ENCODE measurements at places on chromosomes 3 and 15. TPM values are rescaled to one million over a fixed set of nuclear protein-coding genes. Genes with fewer than 3 reads are reported as not detected.
A peak's percentile ranks its signal among the peaks of the same experiment; 100 is the strongest.

FBXL2 gene
- not detected for total RNA-seq

BTD gene
- 9.7 TPM for total RNA-seq

TCF12 gene
- 70.7 TPM for total RNA-seq

CFAP92 gene
- 0.48 TPM for total RNA-seq

SLC22A13 gene
- total RNA-seq = not detected

TMED3 gene
- total RNA-seq = 37.6 TPM

SLC38A3 gene
- not detected for total RNA-seq

GNAT1 gene
- not detected for total RNA-seq

ACKR2 gene
- total RNA-seq = 0.76 TPM

UROC1 gene
- total RNA-seq = not detected

MST1R gene
- total RNA-seq = 0.27 TPM

ADAMTS17 gene
- total RNA-seq = 0.81 TPM

KNG1 gene
- not detected for total RNA-seq

DENND4A gene
- 24.9 TPM for total RNA-seq

TMC3 gene
- total RNA-seq = not detected

ROBO1 gene
- 0.12 TPM for total RNA-seq

HCLS1 gene
- 248 TPM for total RNA-seq

CHDH gene
- total RNA-seq = 0.12 TPM

DNA sequence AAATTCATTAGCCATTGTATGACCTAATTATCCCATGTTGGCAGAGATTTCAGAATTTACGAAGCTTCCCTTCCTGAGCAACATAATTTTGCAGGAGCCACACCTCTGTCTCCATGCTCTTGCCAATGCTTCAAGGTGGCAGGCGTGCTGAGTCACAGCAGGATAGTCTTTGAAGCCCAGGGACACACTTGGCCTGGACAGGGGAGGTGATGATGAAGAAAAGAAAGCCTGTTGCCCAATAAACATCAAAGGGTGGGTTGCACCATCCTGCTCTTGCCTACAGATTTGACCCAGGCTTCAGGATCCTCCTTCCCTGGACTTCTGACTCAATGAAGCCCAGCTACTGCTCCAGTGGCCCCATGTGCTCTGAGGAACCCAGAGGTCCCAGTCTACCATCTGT is 117.1 kb downstream of the MINAR1 start:
- no peak for DNase-seq
- no peaks in the 10 kb centered on the region for H3K4me1 ChIP-seq
- H3K36me3 ChIP-seq = no peaks in the 10 kb centered on the region
- peaks cover 14% of the 10 kb centered on the region for H3K27me3 ChIP-seq
- no peak overlapping the region for H3K27ac ChIP-seq

GRCh38 chr15:30033211-30033610 is 49.5 kb upstream of the GOLGA8J start:
- H3K36me3 ChIP-seq = no peaks in the 10 kb centered on the region
- no peak overlapping the region for H3K27ac ChIP-seq
- peaks cover 9% of the 10 kb centered on the region for H3K27me3 ChIP-seq
- no peaks in the 10 kb centered on the region for H3K4me1 ChIP-seq
- DNase-seq = no peak

GRCh38 chr3:57778494-57778893 is 22.4 kb downstream of the SLMAP start:
- peaks cover 4% of the 10 kb centered on the region for H3K36me3 ChIP-seq
- peaks cover 21% of the 10 kb centered on the region for H3K4me1 ChIP-seq
- H3K4me3 ChIP-seq = no peak overlapping the region
- no peak overlapping the region for H3K27ac ChIP-seq

GRCh38 chr3:101303089-101303731 is 17.2 kb downstream of the IMPG2 start:
- no peaks in the 10 kb centered on the region for H3K4me1 ChIP-seq
- peaks cover 7% of the 10 kb centered on the region for H3K36me3 ChIP-seq
- H3K27me3 ChIP-seq = no peaks in the 10 kb centered on the region

DNA sequence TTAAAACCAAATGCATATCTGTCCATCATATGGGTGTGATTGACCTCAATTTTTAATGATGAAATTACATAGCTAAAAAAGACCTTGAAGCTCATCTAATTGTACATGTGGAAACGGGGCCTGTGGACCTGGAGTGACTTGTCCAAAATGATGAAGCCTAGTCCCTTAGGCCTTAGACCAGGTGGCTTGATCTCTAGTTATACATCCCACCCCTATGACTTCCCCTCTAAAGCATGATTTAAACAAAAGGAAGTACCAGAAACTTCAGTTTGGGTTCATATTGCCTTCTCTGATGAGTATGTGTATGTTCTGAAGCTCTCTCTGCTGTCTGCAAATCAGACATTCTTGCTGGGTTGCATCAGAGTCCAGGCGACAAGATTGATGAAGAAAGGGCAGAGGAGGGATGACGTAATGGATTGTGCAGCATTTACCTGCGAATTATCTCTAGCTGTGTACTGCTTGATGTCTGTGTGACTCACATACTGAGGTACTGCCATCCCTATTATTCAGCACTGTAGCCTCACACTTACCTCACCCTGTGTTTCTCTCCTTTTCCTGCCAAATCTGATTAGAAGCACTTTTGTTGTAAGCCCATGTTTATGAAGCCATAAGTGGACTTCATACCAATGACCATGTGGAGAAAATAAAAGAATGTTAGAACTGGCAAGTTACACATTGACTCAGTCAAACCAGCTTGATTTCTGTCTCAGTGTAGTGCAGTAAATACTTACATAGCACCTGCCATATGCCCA is 111.5 kb downstream of the FILIP1L start:
- no peaks in the 10 kb centered on the region for H3K36me3 ChIP-seq
- no peak overlapping the region for H3K4me3 ChIP-seq
- peak; percentile 8 for DNase-seq
- H3K27ac ChIP-seq = no peak overlapping the region
- H3K27me3 ChIP-seq = no peaks in the 10 kb centered on the region

- H3K27me3 ChIP-seq = no peaks in the 10 kb centered on the region
- H3K27ac ChIP-seq = no peak overlapping the region
- H3K4me1 ChIP-seq = peaks cover 10% of the 10 kb centered on the region
- H3K4me3 ChIP-seq = no peak overlapping the region
These were observed 23.4 kb downstream of the NCEH1 start for GRCh38 chr3:172687501-172687900.

GRCh38 chr3:38551026-38551832 is 55.1 kb downstream of the EXOG start:
- no peak for DNase-seq
- no peaks in the 10 kb centered on the region for H3K36me3 ChIP-seq
- H3K27me3 ChIP-seq = peaks cover 1% of the 10 kb centered on the region
- H3K4me3 ChIP-seq = no peak overlapping the region
- no peak overlapping the region for H3K27ac ChIP-seq
- no peaks in the 10 kb centered on the region for H3K4me1 ChIP-seq

GRCh38 chr15:22735781-22736180 is 50.7 kb upstream of the NIPA1 start:
- DNase-seq = no peak
- no peaks in the 10 kb centered on the region for H3K36me3 ChIP-seq
- H3K27me3 ChIP-seq = peaks cover 10% of the 10 kb centered on the region
- H3K27ac ChIP-seq = no peak overlapping the region
- no peak overlapping the region for H3K4me3 ChIP-seq

GRCh38 chr3:190877925-190878324 is 15.4 kb upstream of the GMNC start:
- no peak overlapping the region for H3K27ac ChIP-seq
- peak; percentile 11 for DNase-seq
- H3K36me3 ChIP-seq = no peaks in the 10 kb centered on the region
- H3K4me3 ChIP-seq = no peak overlapping the region
- no peaks in the 10 kb centered on the region for H3K27me3 ChIP-seq

GRCh38 chr3:103672346-103672745 is 1237.5 kb downstream of the ZPLD1 start:
- H3K27me3 ChIP-seq = no peaks in the 10 kb centered on the region
- no peaks in the 10 kb centered on the region for H3K4me1 ChIP-seq
- DNase-seq = no peak
- no peaks in the 10 kb centered on the region for H3K36me3 ChIP-seq
- no peak overlapping the region for H3K27ac ChIP-seq

DNA sequence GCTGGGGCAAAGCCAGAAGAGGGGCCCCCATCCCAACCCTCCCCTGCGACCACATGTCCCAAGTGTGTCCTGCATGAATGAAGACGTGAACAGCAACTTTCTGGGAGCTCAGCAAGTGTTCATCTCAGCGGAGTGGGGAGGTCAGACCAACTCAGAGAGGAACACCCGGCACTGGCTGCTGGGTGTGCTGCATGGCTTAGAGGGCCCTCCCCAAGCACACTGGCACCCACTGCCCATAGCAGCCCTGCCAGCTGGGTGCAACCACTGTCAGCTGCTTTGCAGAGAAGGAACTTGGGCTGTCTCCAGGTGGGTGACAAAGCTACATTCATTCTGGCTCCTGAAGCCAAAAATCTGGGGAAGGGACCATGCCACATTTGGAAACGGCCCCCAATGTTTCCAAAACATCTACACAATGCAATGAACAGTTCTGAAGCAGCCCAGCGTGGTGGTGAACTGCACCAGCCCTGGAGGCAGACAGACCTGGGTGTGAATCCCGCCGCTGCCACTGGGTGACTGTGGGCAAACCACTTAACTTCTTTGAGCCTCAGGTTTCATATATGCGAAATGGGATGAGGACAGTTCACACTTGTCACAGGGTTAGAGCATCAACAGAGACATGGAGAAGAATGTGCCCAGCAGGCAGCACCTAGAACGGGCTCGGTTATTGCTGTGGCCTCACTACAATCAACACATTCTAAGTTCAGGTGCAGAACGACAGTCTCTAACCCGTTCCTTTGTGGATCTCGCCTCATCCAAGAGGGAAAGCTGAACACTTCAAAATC is 145.4 kb downstream of the NUP210 start:
- no peak overlapping the region for H3K4me3 ChIP-seq
- H3K36me3 ChIP-seq = no peaks in the 10 kb centered on the region
- DNase-seq = no peak
- no peaks in the 10 kb centered on the region for H3K4me1 ChIP-seq
- H3K27me3 ChIP-seq = no peaks in the 10 kb centered on the region

DNA sequence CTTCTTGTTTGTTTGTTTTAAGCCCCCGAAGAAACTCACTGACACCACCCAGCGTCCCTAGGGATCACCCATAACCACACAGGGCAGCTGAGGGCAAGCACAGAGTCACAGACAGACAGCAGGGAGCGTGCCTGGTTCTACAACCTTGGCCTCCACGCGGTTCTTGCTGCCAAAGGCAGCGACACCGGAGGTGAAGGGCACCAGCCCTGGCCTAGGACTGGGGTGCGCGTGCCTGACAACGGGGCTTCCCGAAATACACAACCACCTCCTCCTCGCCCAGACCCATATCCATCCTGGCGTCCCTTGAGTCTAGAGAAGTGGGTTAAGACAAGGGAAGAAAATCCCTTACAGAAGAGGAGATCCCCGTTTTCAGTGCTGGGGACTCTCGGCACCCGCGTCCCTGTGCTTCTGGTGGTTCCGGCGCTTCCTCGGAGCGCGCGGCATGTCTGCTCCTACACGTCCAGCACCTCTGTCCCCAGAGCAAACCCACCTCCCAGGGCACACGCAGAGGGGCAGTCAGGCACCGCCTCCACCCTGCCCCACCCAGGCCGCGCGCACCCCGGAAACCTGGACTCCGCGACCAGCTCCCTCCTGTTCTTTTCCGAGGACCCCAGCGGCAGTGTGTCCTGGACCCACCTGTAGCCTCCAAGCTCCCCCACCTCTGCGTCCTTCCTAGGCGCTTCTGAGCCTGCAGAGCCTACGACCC is 911 bp downstream of the RFTN1 start:
- peak overlapping the region; percentile 100 for H3K27ac ChIP-seq
- no peaks in the 10 kb centered on the region for H3K27me3 ChIP-seq
- peaks cover 73% of the 10 kb centered on the region for H3K4me1 ChIP-seq

DNA sequence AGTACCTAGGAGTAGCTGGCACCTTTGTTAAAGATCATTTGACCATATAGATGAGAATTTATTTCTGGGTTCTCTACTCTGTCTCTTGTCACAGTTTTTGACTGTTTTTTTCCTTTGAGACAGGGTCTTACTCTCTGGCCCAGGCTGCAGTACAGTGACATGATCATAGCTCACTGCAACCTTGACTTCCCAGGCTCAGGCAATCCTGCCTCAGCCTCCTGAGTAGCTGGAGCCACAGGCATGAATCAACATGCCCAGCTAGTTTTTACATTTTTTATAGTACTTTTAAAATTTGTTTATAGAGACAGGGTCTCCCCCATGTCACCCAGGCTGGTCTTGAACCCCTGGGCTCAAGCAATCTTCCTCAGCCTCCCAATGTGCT is 45.0 kb downstream of the BCL2L10 start:
- no peaks in the 10 kb centered on the region for H3K27me3 ChIP-seq
- peaks cover 15% of the 10 kb centered on the region for H3K4me1 ChIP-seq
- no peak overlapping the region for H3K4me3 ChIP-seq
- no peak for DNase-seq
- H3K36me3 ChIP-seq = peaks cover 15% of the 10 kb centered on the region

- H3K36me3 ChIP-seq = peaks cover 15% of the 10 kb centered on the region
- peaks cover 32% of the 10 kb centered on the region for H3K27me3 ChIP-seq
- peaks cover 56% of the 10 kb centered on the region for H3K4me1 ChIP-seq
- H3K27ac ChIP-seq = peak overlapping the region; percentile 77
- peak overlapping the region; percentile 97 for H3K4me3 ChIP-seq
These were observed 749 bp downstream of the RSRC1 start for GRCh38 chr3:158110658-158111018.

- no peaks in the 10 kb centered on the region for H3K36me3 ChIP-seq
- DNase-seq = no peak
- no peaks in the 10 kb centered on the region for H3K27me3 ChIP-seq
- peaks cover 4% of the 10 kb centered on the region for H3K4me1 ChIP-seq
These were observed 73.1 kb upstream of the GCNT3 start for GRCh38 chr15:59538494-59538893.

DNA sequence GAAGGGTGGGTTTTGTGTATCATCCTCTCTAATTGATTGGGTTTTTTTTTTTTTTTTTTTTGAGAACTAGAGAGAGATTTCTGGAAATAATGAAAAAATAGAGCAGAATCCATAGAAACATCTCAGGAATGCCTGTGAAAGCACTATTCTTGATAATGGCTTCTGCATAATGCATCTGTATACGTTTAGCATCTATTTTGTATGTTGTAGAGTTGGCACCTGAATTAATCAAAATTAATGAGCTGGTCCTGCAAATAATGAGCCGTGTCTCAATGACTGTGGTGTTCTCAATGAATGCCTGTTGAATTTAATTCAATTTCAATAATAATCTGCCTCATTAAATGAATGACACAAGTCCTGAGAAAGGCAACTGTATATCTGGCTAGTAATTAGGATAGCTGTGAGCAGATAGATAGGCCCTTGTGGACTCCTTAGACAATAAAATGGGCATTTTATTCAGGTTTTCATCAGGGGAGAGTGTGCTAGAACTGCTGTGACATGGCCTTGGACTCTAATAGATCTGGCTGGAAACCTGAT is 70.5 kb upstream of the WDR72 start:
- no peaks in the 10 kb centered on the region for H3K4me1 ChIP-seq
- no peaks in the 10 kb centered on the region for H3K27me3 ChIP-seq
- no peak overlapping the region for H3K27ac ChIP-seq
- DNase-seq = no peak
- no peak overlapping the region for H3K4me3 ChIP-seq

- H3K36me3 ChIP-seq = peaks cover 21% of the 10 kb centered on the region
- no peaks in the 10 kb centered on the region for H3K27me3 ChIP-seq
- DNase-seq = peak; percentile 79
- no peak overlapping the region for H3K4me3 ChIP-seq
These were observed 31.9 kb downstream of the EHD4 start for GRCh38 chr15:41940441-41940857.

Measured in activated naive CD4-positive, alpha-beta T cell treated with anti-CD3 and anti-CD28 coated beads for 36 hours (primary cell).